ENCODE measurements at places on chromosomes 1 and 21.

- no peak for DNase-seq
These were observed 14.4 kb downstream of the MAPKAPK2 start for GRCh38 chr1:206699000-206699586.

- DNase-seq, result no peak
These were observed 8.6 kb upstream of the ACTRT2 start for GRCh38 chr1:3012456-3013291.

DNA sequence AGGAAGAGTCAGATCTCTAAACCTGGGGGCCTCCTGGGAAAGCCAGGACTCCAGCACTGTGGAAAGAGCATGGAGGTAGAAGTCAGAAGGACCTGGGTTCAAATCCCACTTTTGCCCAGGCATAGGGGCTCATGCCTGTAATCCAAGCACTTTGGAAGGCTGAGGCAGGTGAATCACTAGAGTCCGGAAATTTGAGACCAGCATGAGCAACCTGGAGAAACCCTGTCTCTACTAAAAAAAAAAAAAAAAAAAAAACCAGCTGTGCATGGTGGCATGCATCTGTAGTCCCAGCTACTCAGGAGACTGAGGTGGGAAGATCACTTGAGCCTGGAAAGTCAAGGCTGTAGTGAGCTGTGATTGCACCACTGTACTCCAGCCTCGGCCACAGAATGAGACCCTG, 31.8 kb downstream of the LDLRAP1 start:
- no peak for DNase-seq

GRCh38 chr1:43582162-43582566, 51.5 kb downstream of the PTPRF start:
- DNase-seq, result peak; percentile 73

GRCh38 chr1:61332796-61333195, 250.4 kb downstream of the NFIA start:
- DNase-seq, result no peak

DNA sequence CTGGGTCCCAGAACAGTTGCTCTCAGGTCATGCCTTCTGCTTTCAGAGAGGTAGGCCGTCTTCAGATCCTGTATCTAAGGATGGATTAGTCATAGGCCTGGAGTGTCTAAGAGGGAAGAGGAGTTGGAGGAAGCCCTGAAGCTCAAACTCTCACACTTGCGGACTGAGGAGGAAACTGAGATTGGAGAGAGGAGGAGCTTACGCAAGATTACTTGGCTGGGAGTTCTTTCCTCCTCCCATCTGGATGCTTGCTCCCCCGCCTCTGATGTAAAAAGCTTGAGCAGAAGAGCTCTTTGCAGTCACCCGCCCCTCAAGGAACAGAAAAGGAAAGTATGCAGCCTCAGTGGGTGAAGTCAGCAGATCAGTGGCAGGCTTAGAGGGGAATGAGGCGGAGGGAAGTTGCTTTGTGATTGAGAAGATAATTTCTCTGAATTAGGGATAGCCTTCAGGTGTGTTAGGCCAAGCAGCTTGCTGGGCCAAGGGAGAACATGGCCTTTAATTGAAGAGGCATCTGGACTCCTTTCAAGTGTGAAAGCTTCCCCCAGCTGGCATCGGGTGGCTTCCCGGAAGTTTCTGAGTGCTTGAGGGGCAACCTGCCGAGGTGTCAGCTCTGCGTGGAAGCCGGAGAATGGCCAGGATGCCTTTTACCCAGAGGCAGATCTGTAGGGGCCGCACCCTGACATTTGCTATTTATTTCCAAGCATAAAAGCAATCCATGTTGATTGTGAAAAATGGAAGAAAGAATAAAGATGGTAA, 6.6 kb downstream of the ADORA1 start:
- DNase-seq, result no peak

GRCh38 chr21:37587203-37587602, 220.6 kb downstream of the DYRK1A start:
- DNase-seq, result no peak

- DNase-seq, result no peak
These were observed 37.1 kb upstream of the BACE2 start for GRCh38 chr21:41130883-41131282.

- DNase-seq, result no peak
These were observed 113.0 kb upstream of the SLC25A33 start for GRCh38 chr1:9426291-9426711.

- no peak for DNase-seq
These were observed 980 bp upstream of the METTL18 start for GRCh38 chr1:169795687-169796086.

DNA sequence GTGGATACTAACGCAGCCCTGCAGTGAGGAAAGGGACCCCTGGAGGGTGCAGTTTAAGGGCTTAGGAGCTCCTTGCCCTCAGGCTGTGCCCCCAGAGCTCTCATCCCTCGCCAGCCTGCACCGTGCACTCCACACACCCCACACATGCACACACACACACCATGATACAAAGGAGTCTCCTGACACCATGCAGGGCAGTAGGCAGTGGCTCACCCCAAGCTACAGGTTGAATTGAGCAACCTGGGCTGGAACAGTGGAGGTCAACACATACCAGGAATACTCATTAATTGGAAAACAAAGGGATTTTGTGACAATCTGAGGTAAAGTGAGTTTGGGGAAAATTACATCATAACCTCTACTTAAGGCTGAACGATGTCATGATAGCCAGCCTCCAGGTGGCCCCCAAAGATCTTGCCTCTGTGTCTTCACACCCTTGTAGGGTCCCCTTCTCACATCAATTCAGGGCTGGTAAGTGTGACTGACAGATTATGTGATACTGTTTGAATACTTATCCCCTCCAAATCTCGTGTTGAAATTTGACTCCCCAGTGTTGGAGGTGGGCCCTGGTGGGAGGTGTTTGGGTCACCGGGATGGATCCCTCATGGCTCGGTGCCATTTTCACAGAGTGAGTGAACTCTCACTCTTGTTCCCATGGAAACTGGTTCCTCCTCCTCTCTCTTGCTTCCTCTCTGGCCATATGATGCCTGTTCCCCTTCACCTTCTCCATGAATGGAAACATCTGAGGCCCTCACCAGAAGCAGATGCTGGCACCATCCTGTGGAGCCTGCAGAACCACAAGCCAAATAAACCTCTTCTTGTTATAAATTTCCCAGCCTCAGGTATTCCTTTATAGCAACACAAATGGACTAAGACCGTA, 111.0 kb upstream of the RAB4A start:
- no peak for DNase-seq

GRCh38 chr1:71043065-71043464, 4.6 kb downstream of the PTGER3 start:
- DNase-seq, result no peak
